ENCODE measurements at places on chromosomes 7 and 10. TPM values are rescaled to one million over a fixed set of nuclear protein-coding genes. Genes with fewer than 3 reads are reported as not detected.

SKAP2 gene
- total RNA-seq = 11.2 TPM

SYT15 gene
- 1.5 TPM for total RNA-seq

CRTAC1 gene
- 3.5 TPM for total RNA-seq

HTR7 gene
- total RNA-seq = 0.33 TPM

MBL2 gene
- not detected for total RNA-seq

NUDT13 gene
- total RNA-seq = 1.5 TPM

FFAR4 gene
- 0.31 TPM for total RNA-seq

OR6B1 gene
- not detected for total RNA-seq

CALCR gene
- not detected for total RNA-seq

GATA3 gene
- 0.52 TPM for total RNA-seq

UPK3B gene
- total RNA-seq = 126 TPM

EGR2 gene
- 5.9 TPM for total RNA-seq

PPP1R3C gene
- 250 TPM for total RNA-seq

ACSM6 gene
- total RNA-seq = not detected

UTF1 gene
- total RNA-seq = not detected

DUS4L gene
- 7.2 TPM for total RNA-seq

PIP gene
- not detected for total RNA-seq

PRKCQ gene
- 0.43 TPM for total RNA-seq

GPR15LG gene
- not detected for total RNA-seq

UCN3 gene
- total RNA-seq = not detected

MUC3A gene
- total RNA-seq = not detected

OR2A5 gene
- total RNA-seq = not detected

NIPSNAP2 gene
- 370 TPM for total RNA-seq

RNF148 gene
- 0.74 TPM for total RNA-seq

FZD8 gene
- 6.0 TPM for total RNA-seq

GTF2IRD1 gene
- 15.6 TPM for total RNA-seq

KIF11 gene
- total RNA-seq = 1.4 TPM

GTF2I gene
- 74.3 TPM for total RNA-seq

MMD2 gene
- 0.19 TPM for total RNA-seq

PNLIPRP3 gene
- not detected for total RNA-seq

GRB10 gene
- 36.5 TPM for total RNA-seq
